ENCODE measurements at places on chromosomes 1 and 21.

DNA sequence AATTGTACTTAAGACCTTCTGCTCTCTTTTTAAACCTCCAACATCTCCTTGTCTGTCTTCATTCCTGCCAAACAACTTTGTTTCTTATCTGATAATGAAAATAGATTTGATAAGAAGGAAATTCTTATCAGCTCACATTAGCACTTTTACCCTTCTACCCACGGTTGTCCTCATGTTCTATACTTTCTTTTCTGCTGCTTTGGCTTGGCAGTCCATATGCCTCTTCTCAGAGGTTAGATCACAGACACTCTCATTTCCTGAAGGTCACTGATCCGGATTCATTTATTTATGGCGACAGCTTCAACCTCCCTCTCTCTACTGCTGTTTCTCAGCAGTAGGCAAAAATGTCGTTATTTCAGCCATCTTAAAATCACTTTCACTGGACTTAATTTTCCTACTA is 2015.8 kb downstream of the NCAM2 start:
- DNase-seq, result no peak

DNA sequence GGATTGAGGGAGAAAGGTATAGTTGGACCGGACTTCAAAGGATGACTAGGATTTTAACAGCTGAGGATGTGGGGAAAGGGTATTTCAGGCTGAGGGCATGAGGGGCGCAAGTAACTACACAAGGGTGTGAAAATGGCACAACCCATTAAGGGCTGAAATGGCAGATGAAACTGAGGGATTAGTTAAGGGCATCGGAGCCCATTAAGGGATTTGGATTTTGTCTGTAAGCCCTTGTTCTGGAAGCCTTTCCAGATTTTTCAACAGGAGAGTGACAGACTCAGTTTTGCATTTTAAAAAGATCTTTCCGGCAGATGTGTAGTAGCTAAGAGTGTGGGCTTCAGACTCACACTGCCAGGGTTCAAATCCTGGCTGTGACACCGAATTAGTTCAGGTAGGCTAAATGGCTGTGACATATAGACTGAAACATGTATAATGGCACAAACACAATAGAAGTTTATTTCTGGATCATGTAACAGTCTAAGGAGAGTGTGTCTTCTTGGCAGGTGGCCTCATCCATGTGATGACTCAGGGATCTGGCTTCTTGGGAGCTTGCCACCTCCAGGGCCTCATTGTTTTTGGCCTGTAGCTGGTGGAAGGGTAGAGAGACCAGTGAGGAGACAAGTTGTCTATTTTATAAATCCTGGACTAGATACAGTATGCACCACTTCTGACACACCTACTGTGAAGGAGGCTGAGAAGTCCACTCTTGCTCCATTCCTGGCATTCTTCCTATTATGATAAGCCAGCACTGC is 49.6 kb downstream of the UBE2T start:
- no peak for DNase-seq

GRCh38 chr1:230863449-230863848 is 4.9 kb downstream of the C1orf198 start:
- no peak for DNase-seq

DNA sequence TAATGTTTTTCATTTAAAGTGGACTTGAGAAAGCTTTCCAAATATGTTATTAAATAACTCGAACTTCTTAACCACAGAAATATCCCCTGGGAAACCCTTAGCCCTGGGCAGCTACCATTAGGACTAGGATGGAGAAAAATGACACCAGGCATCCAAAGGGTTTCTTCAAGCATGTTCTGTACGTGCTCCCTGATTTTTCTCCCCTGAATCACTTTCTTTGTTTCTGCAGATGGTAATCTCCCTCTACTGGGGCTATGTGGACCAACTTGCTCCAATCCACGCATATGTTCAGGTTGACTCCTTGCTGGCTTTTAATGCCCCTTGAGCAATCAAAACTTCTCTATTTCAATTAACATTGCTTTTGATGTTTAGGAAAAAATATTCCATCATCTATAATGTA is 312.7 kb upstream of the C1orf87 start:
- DNase-seq, result no peak

GRCh38 chr1:110554871-110555801 is 36.2 kb upstream of the KCNA10 start:
- DNase-seq, result peak; percentile 76

Measured in CD4-positive, alpha-beta T cell (primary cell).